ENCODE measurements at places on chromosomes 1 and 21. TPM values are rescaled to one million over a fixed set of nuclear protein-coding genes. Genes with fewer than 3 reads are reported as not detected.

The GJA9 gene
- total RNA-seq, result not detected

The KRTAP12-1 gene
- not detected for total RNA-seq

The DISP1 gene
- total RNA-seq, result 0.18 TPM

The CYP4A11 gene
- total RNA-seq, result not detected

The E2F2 gene
- total RNA-seq, result 8.0 TPM

The SLC19A2 gene
- 2.3 TPM for total RNA-seq

The SERTAD4 gene
- not detected for total RNA-seq

The TFF1 gene
- not detected for total RNA-seq

The CHI3L2 gene
- total RNA-seq, result not detected

The ALG14 gene
- 2.2 TPM for total RNA-seq

The FNDC10 gene
- total RNA-seq, result not detected

The OR6K3 gene
- total RNA-seq, result not detected

The SLC44A3 gene
- not detected for total RNA-seq

The LENEP gene
- not detected for total RNA-seq

The CFAP45 gene
- not detected for total RNA-seq

The ZNF695 gene
- 0.63 TPM for total RNA-seq

The OR2C3 gene
- not detected for total RNA-seq

The GNG4 gene
- not detected for total RNA-seq

The ARHGEF19 gene
- total RNA-seq, result 2.5 TPM

The ARHGEF16 gene
- not detected for total RNA-seq

The ACKR1 gene
- not detected for total RNA-seq

The NTPCR gene
- total RNA-seq, result 33.1 TPM

The FAM72C gene
- 13.7 TPM for total RNA-seq

The NIBAN1 gene
- 26.1 TPM for total RNA-seq

The CTTNBP2NL gene
- not detected for total RNA-seq

The TMPRSS2 gene
- not detected for total RNA-seq

The MTARC2 gene
- not detected for total RNA-seq

The OR2L5 gene
- total RNA-seq, result 0.19 TPM

The HJV gene
- total RNA-seq, result not detected

The FYB2 gene
- total RNA-seq, result not detected

The HUNK gene
- total RNA-seq, result not detected

The ASH1L gene
- total RNA-seq, result 27.2 TPM

The RAB7B gene
- not detected for total RNA-seq

The AHDC1 gene
- 2.1 TPM for total RNA-seq

The FAM163A gene
- total RNA-seq, result not detected

The OR6N1 gene
- not detected for total RNA-seq

The ALDH4A1 gene
- total RNA-seq, result not detected

The MARK1 gene
- total RNA-seq, result 1.3 TPM

The TXNIP gene
- total RNA-seq, result 269 TPM

The OR2L8 gene
- not detected for total RNA-seq

The ZBTB18 gene
- 9.5 TPM for total RNA-seq
